ENCODE measurements at places on chromosomes 16 and 17.

DNA sequence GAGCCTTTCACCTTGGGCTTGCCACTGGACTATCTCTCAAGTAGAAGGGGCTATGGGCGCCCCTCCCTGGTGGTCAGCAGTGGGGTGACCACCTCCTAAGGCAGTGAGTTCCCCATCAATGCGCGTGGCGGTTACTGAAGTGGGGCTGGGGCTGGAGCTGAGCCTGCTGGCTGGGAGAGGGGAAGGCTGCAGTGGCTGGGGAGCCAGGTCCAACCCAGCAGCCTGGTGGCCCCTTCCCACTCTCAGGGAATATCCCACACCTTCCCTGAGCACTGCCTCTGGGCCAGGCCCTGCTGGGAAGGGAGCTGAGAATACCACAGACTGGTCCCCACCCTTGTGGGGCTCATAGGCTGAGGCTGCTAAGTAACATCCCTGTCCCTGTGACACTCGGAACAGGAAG, 19.8 kb upstream of the MPRIP start:
- no peak for DNase-seq

DNA sequence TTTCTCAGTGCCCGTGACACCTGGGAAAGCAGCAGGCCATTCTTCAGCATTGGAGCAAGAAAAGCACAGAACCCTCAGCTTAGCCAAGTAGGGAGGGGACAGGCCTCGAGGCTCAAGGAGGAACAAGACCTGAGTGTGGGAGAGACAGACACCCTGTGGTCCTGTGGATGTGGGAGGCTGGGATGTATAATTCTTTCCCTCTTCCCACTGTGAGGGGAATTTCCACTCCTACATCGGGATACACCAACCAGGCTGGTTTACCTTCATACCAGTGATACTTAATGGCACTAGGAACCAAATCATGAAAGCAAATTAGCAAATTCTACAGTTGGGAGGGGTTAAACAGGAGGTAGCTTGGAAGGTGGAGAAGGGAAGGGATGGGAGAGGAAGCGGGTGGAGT, 41.7 kb downstream of the LYRM1 start:
- no peak for DNase-seq

DNA sequence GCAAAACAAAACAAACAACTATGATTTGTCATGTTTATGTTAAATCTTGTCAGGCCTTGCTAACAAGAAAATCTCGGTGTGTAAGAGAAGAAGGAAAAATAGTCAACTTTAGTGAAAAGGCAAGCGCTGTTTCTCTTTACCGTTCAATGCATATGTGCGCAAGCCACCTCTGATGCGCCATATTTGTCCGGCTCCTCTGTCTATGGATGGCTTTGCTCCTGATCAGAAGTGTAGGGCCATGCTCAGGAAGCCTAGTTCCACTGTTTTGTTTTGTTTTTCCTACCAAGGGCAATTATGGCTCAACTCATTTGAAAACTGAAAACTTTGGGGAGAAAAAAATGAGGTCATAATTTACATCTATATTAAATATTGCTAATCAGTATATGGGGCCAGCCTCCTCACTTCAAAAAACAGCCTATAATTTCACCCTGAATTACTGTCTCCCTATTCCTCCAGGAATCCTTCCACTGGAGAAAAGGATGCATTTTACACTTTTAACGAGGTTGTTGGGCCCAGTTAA, 4.5 kb downstream of the MAF start:
- no peak for DNase-seq

DNA sequence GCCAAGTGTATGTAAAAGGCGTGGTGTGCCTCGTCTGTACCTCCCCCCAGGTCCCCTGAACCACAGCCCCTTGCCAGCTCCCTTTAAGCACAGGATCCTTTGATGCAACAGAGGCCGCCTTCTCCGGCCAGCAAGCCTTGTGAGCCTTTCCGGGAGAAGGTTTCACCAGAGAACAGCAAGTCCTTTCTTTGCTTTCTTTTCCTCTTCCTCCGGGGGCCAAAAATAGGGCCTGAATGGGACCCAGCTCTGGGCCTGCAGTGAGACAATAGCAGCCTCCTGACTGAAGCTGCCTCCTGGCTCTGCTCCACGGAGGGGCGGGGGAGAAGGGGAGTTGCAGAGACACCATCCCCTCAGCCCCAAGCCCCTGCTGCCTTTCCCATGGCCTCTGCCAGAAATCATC, 9.0 kb downstream of the ADGRG1 start:
- no peak for DNase-seq

DNA sequence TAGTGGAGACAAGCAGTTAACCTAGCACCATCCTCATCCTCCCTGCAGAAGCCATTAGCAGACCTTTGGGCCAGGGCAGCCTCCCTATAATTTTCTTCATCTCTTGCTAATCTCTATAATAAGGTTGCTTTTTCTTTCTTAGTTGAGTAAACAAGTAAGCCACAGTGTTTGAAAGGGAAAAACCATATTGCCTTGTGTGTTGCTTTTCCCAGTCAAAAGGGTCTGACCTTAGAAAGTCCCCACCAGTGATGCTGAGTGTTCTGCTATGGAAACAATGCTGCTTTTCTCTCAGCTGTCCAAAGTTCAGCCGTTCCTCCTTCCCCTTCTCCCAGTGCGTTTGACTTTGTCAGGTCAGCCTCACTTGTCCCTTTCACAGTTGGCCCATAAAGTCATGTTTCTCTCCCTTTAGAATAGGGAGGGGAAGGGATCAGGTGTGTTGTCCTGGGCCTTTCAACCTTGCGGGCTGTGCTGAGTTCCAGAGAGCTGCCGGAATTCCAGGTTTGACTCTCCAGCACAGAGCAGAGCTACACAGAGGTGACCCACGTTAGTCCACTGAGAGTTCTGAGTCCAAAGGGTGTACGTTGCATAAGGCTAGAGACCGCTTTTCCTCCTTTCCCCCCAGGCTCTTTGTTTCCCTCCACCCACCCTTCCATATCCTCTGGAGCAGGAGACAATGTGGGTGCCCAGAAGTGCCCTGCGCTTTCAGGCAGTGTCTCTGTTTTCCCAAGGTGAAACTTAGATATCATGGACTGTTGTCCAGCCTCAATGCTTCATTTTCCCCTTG, 15.9 kb upstream of the CLEC18C start:
- no peak for DNase-seq

- no peak for DNase-seq
Observed at GRCh38 chr16:27265982-27266381, 2.6 kb downstream of the NSMCE1 start.

DNA sequence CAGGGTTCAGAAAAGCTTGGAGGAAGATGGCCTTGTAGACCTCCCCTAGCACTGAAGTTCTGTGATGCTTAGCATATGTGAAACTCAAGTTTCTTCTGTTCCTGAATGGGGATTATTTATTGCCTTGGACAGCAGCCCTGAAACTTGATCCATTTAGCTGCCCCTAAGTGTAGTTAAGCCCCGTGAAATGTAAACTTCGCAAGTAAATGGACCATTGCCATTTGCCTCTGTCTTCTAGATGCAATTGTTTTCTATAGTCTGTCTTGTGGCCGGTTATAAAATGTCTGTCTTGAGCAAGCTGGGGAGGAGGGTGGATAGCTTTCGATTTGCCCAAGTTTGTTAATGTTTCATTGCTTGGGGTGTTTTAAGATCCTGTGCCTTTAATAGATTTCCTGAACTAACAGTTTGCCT, 261.8 kb downstream of the CDH13 start:
- DNase-seq: peak; percentile 42

- no peak for DNase-seq
Observed at GRCh38 chr17:38942696-38943334, 17.4 kb downstream of the LASP1NB start.

DNA sequence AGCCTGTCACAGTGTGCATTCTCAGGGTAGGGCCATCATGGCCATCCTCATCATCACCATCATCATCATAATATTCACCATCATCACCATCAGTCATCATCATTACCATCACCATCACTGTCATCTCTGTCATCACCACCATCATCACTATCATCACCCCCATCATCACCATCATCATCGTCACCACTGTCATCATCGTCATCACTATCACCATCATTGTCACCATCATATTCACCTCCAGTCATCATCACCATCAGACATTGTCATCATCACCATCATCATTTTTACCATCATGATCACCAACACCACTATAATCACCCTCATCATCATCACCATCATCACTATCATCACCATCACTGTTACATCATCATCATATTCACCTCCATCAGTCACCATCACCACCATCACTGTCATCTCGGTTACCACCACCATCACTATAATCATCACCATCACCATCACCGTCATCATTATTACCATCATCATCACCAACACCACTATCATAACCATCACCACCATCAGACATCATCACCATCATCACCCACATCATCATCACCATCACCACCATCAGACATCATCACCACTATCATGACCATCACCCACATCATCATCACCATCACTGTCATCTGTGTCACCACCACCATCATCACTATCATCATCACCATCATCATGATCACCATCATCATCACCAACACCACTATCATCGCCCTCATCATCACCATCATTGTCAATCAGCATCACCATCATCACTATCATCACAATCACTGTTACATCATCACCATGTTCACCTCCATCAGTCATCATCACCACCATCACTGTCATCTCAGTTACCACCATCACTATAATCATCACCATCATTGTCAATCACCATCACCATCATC, 8.5 kb downstream of the RPH3AL start:
- DNase-seq: no peak

GRCh38 chr16:85157813-85158742, 45.8 kb upstream of the CIBAR2 start:
- no peak for DNase-seq

DNA sequence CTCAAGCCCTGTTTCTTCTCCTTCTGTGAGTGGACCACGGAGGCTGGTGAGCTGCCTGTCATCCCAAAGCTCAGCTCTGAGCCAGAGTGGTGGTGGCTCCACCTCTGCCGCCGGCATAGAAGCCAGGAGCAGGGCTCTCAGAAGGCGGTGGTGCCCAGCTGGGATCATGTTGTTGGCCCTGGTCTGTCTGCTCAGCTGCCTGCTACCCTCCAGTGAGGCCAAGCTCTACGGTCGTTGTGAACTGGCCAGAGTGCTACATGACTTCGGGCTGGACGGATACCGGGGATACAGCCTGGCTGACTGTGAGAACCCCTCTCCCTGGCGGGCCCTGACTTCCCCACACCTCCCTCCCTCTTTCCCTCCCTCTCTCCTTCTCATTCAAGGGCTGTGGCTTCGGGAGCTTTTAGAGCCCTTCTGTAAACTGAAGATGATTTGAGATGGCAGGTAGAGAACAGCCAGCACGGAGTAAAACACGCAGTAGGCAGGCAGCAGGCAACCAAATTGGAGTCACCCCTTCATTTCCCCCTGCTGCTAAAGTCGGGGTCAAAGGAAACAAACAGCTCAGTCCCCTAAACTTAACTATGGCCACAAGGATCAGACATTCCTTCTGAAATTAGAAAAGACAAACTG, 3.9 kb downstream of the SPACA3 start:
- no peak for DNase-seq

DNA sequence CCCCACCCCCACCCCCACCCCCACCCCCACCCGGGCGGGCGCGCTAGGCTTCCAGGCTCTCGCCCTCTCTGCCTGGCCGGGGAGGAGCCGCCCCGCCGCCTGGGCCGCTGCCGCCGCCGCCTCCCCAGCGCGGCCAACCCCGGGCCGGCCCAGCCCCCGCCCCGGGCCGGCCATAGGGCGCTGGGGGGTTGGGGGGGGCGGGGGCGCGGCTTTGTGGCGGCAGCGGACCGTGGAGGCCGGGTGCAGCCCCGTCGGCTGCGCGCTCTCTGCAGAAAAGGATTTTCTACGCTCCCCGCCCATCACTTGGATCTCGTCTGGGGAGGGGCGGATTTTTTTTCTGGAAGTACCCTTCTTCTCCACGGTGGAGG, 230.9 kb downstream of the MRTFB start:
- DNase-seq: no peak

DNA sequence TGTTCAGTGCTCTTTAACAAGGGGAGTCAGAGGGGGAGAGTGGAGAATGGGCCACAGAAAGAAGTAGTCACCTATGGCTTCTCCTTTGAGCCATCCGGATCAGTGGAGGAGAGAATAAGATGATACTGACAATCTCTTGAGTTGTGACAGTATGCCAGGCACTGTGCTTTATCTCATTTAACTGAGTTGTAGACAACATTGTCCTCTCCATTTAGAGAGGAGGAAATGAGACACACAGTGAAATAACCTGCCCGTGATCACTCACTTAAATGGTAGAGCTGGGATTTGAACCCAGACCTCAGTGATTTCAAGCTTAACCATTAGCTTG, 17.8 kb upstream of the EEF2K start:
- DNase-seq: no peak

- no peak for DNase-seq
Observed at GRCh38 chr16:58034128-58034685, 8.7 kb downstream of the MMP15 start.

- DNase-seq: no peak
Observed at GRCh38 chr17:1920948-1921351, 91.1 kb downstream of the RPA1 start.

GRCh38 chr17:40945414-40945813, 8.0 kb upstream of the KRT23 start:
- DNase-seq: no peak

DNA sequence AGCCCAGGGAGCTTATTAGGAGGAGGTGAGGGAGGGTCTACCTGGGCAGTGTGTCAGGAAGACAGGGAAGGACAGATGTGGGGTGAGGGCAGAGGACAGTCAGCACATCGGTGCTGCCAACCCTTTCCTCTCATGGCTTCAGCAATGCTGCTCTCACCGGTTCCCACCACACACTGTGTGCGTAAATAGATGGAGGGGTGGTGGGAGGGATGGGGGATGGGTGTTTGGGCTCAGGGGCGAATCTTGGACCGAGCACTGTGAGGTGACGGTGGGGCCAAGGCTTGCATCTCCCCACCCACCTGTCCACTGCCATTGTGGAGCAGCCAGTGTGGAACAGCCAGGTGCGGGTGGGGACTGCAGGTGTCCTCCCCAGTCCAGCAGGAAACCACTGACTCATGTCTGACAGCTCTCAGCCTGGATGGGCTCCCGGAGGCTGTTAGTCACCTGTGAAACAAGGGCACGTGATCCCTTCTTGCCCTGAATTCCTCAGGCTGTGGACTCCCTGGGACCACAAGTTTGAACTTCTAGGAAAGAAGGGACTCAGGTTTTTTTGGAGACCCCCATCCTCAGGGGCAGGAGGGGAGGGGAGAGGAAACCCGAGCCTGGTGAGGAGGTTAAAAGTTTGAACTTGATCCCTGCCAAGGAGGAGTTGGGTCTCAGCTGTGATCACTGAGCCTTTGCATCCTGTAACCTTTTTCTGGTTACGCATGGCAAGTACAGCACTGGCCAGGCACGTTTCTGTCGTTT, 42.7 kb upstream of the SMPD3 start:
- peak; percentile 82 for DNase-seq

GRCh38 chr17:14579716-14580115, 278.8 kb downstream of the HS3ST3B1 start:
- DNase-seq: no peak

DNA sequence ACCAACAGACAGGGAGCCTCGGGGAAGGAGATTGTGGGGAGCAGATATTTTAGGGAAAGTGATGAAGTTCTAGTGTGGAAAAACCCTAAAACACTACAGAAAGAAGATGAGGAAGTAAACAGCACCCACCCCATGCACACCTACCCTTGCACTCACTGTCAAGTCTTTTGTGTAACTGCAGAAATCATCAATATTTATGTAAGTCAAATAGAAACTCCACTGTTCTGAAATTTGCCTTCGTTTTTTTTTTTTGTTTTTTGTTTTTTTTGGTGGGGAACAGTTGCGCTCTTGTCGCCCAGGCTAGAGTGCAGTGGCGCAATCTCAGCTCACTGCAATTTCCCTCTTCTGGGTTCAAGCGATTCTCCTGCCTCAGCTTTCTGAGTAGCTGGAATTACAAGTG, 273.4 kb downstream of the CPPED1 start:
- no peak for DNase-seq

Data from kidney epithelial cell (primary cell).